ENCODE measurements at places on chromosomes 12 and 14.
A peak's percentile ranks its signal among the peaks of the same experiment; 100 is the strongest.

GRCh38 chr12:121579190-121579791 is 1.5 kb downstream of the KDM2B start:
- no peaks in the 10 kb centered on the region for H3K36me3 ChIP-seq
- H3K27ac ChIP-seq, result peak overlapping the region; percentile 51
- H3K27me3 ChIP-seq, result no peaks in the 10 kb centered on the region
- DNase-seq, result no peak
- H3K4me3 ChIP-seq, result peak overlapping the region; percentile 77

- H3K27ac ChIP-seq, result no peak overlapping the region
- no peaks in the 10 kb centered on the region for H3K27me3 ChIP-seq
- no peak overlapping the region for H3K4me3 ChIP-seq
These were observed 47.5 kb downstream of the EIF2S3B start for GRCh38 chr12:10553148-10553547.

DNA sequence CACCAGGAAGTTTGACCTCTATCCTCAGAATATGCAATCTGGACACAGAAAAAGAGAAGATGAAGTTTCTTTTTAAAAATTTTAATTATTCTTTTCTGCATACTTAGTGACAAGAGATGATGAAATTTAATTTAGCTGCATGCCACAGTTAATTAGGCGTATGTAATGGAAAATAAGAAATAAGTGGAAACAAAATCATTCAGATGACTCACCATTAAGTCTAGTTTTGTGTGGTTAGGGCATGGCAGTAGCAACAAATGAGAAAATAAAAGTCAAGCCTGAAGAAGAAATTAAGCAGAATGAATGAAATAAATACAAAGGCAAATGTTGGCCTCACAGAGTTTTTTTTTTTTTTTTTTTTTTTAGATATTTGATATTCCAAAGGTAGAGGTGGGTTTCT is 30.9 kb upstream of the KLRD1 start:
- H3K4me3 ChIP-seq, result no peak overlapping the region
- no peaks in the 10 kb centered on the region for H3K36me3 ChIP-seq
- no peak overlapping the region for H3K27ac ChIP-seq
- H3K27me3 ChIP-seq, result no peaks in the 10 kb centered on the region
- no peak for DNase-seq

DNA sequence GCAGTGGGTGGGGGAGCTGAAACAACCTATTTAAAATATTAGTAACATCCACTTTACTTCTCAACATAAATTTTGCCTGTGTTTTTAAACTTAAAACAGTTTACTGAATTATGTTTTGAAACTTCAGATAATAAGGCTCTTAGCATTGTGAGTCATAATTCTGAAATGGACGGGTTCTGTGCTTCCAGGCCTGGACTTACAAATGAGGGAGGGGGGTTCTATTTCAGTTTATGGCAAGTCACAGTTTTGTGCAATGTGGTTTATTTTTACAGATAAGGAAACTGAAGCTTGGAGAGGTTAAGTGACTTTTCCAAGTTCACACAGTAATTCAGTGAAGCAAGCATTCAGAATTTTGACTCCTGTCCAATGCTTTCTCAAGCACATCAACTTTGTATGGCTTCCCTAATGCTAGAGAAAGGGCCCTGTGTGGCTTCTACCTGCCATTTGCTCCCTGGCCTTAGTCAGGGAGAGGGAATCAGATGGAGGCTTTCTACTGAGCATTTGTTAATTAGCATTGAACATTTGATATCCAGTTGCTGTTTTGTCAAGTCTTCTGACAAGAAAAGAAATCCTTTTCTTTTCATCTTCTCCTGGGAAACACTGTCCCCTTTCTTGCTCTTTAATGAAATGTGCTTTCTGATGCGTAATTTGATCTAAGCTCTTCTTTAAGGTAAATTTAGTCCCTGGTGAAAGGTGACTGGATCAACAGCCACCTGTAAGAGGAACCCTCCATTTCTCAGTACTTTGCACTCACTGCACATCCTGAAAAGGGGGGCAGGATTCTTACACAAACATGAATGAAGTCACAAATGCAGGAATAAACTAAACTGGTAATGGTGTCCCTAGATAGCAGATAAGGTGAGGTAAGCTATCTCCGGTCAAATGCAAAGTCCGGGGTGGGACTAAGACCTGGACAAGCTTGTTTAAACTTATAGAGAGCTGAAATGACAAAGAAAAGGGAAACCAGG is 2.5 kb upstream of the SALL2 start:
- H3K27ac ChIP-seq, result no peak overlapping the region
- no peaks in the 10 kb centered on the region for H3K27me3 ChIP-seq
- H3K4me3 ChIP-seq, result no peak overlapping the region
- H3K4me1 ChIP-seq, result peaks cover 12% of the 10 kb centered on the region
- no peak for DNase-seq
- H3K36me3 ChIP-seq, result no peaks in the 10 kb centered on the region

DNA sequence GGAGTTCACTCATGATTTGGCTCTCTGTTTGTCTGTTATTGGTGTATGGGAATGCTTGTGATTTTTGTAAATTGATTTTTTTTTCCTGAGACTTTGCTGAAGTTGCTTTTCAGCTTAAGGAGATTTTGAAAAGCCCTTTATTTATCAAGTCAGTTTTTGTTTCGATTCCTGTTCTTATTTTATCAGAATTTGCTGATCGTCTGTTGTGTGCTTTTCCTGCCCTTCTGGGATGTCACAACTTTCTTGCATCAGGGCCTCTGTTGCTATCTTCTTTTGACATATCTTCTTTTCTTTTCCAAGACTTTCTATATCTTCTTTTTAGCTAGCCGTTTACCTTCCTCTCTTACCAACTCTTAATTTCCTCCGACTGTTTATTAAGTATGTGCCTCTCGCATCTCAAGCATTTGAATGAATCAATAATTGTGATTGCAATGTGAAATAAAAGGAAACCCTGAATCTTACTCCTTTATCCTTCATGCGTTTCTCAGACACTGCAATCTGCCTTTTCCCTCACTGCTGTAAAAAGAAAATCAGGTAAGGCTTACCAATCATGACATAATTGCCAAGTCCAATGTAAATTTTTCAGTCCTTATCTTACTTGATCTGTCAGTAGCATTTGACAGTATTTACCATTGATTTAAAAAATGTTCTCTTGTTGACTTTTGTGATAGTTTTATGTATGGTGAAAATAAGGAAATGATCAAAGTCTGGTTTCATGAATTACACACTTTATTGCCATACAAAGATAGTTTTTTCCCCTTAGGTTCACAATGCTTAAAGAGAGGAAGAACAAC is 53.0 kb downstream of the ETNK1 start:
- H3K4me3 ChIP-seq, result no peak overlapping the region
- no peak for DNase-seq
- peaks cover 6% of the 10 kb centered on the region for H3K4me1 ChIP-seq
- H3K27me3 ChIP-seq, result no peaks in the 10 kb centered on the region
- H3K27ac ChIP-seq, result no peak overlapping the region

DNA sequence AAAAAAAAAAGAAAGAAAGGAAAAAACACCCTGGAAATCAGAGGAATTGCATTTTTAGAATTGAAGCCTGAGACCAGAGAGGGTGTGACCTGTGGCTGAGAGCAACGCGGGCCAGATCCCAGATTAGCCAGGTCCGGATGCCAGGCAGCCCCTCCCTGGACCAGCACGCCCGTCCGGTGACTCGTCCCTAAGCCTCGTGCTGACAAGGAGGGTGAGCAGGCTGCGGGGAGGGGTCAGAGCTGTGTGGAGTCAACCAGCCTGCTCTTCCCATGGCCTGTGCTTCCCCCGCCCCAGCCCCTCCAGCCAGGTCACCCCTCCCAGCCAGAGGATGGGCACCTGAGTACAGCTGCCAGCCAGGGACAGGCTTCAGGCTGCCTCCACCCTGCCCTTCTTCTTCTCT is 4.2 kb upstream of the KLC1 start:
- H3K4me1 ChIP-seq, result peaks cover 38% of the 10 kb centered on the region
- H3K27me3 ChIP-seq, result no peaks in the 10 kb centered on the region
- H3K36me3 ChIP-seq, result no peaks in the 10 kb centered on the region
- no peak for DNase-seq

- no peaks in the 10 kb centered on the region for H3K4me1 ChIP-seq
- H3K27me3 ChIP-seq, result no peaks in the 10 kb centered on the region
- H3K36me3 ChIP-seq, result no peaks in the 10 kb centered on the region
- no peak overlapping the region for H3K4me3 ChIP-seq
- H3K27ac ChIP-seq, result no peak overlapping the region
- no peak for DNase-seq
These were observed 469.6 kb downstream of the NPAS3 start for GRCh38 chr14:33408291-33408690.

- H3K27ac ChIP-seq, result no peak overlapping the region
- no peaks in the 10 kb centered on the region for H3K27me3 ChIP-seq
- DNase-seq, result no peak
- H3K4me3 ChIP-seq, result no peak overlapping the region
These were observed 1755.7 kb upstream of the SEL1L start for GRCh38 chr14:83289390-83289789.

GRCh38 chr12:34109390-34109789 is 87.1 kb downstream of the ALG10 start:
- no peaks in the 10 kb centered on the region for H3K27me3 ChIP-seq
- no peak overlapping the region for H3K27ac ChIP-seq
- no peak for DNase-seq
- no peaks in the 10 kb centered on the region for H3K36me3 ChIP-seq

DNA sequence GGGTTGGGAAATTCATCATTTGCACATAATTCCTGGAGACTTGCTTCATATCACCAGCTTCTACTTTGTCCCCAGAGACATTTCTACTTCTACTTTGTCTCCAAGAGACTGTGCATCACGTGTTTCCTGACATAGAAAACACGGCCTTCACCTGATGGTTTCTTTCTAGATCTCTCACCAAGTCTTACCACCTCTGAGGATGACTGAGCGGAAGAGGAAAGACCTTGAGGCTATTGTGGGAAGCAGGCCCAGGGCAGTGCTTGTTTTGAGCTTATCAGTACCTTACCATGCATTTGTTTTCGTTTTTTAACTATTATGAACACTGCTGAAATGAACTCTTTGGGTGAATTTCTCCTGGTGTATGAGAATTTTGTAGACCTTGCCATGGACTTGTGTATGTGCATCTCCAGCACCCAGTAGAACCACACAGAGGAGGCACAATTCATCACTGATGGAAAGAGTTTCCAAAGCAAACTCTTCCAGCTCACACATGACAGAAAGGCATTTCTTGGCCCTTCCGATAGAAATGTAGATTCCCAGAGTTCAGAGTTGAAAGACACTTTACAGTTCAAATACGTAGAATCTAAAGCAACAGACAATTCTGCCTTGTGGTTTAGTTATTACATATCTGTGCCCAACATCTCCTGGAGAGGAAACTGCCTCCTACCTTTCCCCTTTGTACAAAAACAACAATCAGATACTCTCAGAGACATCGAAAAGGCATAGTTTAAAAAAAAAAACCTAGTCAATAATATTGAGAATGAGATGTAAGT is 434.7 kb downstream of the FUT8 start:
- H3K27me3 ChIP-seq, result no peaks in the 10 kb centered on the region
- peaks cover 3% of the 10 kb centered on the region for H3K4me1 ChIP-seq
- no peaks in the 10 kb centered on the region for H3K36me3 ChIP-seq
- no peak overlapping the region for H3K27ac ChIP-seq
- no peak overlapping the region for H3K4me3 ChIP-seq

DNA sequence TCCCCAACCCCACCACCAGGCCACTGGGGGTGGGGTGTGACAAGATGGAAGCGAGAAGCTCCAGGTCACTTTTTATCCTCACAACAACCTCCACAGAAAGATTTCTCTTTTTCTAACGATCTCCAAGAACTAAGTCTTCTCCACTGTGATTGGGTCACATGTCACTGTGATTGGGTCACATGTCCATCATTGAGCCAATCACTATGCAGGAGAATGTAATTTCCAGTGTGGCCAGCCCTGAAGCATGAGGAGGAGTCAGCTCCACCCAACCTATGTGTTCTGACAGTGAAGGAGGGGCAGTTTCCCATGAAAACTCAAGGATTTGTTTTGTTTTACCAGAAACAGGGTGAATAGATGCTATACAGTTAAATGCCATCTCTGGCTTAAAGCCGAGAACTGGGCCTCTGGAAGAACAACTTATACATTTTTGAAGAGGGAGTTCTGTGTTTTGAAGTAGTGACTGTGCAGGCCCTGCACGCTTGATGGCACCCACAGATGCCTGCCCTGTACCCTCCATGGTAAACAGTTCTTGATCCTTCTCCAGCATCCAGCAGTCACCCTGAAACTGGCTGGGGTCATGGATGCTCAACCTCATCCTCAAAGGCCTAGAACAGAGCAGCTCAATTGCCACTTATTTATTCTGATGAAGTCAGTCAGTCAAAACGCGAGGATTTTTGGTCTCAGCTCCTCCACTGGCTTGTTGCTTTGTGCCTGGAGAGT is 180.4 kb upstream of the BMP4 start:
- DNase-seq, result no peak
- no peak overlapping the region for H3K27ac ChIP-seq
- no peaks in the 10 kb centered on the region for H3K27me3 ChIP-seq
- no peaks in the 10 kb centered on the region for H3K36me3 ChIP-seq
- H3K4me1 ChIP-seq, result no peaks in the 10 kb centered on the region
- no peak overlapping the region for H3K4me3 ChIP-seq

DNA sequence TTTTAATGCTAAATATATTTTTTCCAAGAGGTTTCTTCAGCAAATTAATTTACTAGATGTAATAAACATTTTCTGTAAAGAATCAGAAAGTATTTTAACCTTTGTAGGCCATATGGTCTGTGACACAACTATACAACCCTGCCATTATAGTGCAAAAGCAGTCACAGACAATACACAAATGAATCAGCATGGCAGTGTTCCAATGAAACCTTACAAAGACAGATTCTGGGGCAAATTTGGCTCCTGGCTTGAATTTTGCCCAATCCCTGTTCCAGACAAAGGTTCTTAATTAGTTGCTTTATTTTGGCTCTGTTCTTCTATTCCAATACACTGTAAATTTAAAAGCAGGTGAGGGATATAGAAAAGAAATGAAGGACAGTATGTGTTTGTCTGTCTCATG is 352.5 kb downstream of the C12orf50 start:
- no peaks in the 10 kb centered on the region for H3K4me1 ChIP-seq
- H3K36me3 ChIP-seq, result no peaks in the 10 kb centered on the region
- H3K4me3 ChIP-seq, result no peak overlapping the region
- H3K27ac ChIP-seq, result no peak overlapping the region

DNA sequence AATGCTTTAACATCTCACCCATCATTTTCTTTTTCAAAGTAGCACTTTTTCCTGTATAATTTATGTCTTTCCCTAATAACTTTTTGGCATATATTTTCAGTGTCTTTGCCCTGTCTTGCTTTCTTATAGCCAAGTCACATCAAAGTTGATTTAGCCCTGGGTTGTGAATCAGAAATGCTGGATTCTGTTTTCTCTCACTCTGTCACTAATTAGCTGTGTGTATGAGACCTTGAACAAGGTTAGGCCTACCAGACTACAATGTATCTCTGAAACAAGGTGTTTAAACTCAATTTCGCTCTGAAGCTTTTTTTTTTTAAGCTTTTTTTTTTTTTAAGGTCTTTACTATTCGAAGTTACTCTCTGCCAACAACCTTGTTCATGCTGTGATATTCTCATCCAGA is 25.7 kb downstream of the CNOT2 start:
- H3K27ac ChIP-seq, result no peak overlapping the region
- H3K27me3 ChIP-seq, result no peaks in the 10 kb centered on the region
- no peaks in the 10 kb centered on the region for H3K4me1 ChIP-seq
- no peak for DNase-seq
- H3K36me3 ChIP-seq, result no peaks in the 10 kb centered on the region
- no peak overlapping the region for H3K4me3 ChIP-seq
